ENCODE measurements at places on chromosomes 2 and 18.
A peak's percentile ranks its signal among the peaks of the same experiment; 100 is the strongest.

- DNase-seq = no peak
Measured at GRCh38 chr2:64203858-64204632, 59.8 kb upstream of the PELI1 start.

GRCh38 chr2:145114726-145115125 lies 594.8 kb upstream of the ZEB2 start:
- no peak for DNase-seq

DNA sequence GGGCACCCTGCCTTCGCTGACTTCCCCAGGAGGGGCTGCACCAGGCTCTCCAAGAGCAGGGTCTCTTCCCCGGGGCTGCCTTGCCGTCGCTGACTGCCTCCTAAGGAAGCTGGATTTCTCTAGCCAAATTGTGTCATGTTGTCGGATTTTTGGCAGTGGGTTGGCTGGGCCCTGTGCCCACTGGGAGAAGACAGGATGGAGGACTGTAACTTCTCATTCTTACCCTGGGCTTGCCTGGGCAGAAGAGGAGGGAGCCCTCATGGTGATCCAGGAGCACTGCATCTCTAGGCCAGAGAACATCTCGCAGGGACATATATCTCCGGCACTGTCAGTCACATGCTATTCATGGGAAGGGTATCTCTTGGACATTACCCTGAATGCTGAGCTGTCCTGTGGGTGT lies 6.3 kb downstream of the MYO7B start:
- DNase-seq = no peak

- no peak for DNase-seq
Measured at GRCh38 chr2:219443016-219443696, 8.5 kb downstream of the SPEG start.

DNA sequence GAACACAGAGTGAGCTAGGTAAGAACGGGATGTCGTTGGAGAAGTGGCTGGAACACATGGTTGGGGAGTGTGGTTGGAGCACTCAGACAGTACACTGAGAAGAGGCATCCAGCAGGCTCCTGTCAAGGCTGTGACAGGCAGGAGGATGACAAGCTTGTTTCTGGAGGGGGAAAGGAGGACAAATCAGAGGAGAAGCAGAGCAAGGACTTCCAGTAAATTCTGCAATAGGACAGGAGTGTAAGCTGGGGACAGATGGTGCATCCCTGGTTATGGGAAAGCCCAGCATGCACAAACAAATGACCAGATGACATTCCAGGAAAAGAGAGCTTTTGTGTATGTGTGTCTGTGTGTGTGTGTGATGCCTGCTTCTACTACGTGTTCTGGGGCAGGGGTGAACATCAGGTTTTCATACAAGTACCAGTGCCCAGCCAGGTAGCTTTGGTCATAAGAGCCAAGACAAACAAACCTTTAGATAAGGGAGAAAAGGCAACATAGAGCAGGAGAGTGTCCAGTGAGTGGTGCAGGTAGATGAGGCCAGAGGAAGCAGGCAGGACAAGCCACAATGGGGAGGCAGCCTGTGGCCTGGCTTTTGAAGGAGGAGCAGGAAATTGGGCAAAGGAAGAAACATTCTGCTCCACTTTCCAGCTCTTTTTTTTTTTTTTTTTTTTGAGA lies 32.1 kb upstream of the MAPK4 start:
- DNase-seq = no peak

GRCh38 chr2:74080346-74080745 lies 67.4 kb downstream of the BOLA3 start:
- no peak for DNase-seq

GRCh38 chr2:207594264-207594663 lies 30.9 kb downstream of the METTL21A start:
- no peak for DNase-seq

DNA sequence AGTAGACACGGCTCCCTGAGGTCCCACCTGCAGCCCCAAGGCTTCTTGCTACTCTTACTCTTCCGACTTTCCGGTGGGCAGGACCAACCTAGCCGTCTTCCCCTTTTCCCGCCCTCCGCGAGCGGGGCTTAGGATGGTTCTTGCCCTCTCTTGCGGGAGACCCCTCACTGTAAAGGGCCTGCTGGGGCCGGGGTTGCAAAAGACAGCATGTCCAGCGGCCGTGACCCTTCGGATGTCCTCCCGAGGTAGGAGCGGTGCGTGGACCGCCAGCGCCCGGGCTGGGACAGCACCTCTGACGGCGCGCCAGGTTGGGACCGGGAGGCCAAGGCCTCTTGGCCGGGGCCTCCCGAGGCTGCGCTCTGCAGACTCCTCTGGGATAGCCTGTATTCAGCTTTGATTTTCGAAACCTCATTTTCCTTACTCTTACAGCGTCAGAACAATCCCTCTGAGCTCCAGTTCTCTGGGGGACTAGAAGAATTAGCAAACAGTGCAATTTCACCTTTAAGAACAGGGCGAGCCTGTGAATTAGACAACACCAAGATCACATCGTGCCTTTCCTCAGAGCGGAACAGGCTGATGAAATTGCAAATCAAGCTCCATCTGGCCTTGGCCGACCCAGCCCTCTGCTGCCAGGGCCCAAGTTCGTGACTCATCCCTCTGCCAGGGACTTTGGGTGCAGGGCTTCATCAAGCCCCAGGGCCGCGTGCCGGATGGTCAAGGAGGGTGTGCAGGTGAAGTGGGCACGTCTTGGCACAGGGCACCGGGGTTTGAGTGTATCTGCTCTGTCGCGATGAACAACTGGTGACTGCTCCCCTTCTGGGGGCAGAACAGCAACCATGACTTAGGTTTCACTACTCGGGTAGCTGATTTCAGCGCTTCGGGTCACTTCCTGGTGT lies 777 bp downstream of the MOCOS start:
- no peak for DNase-seq

- no peak for DNase-seq
Measured at GRCh38 chr2:9152975-9153642, 53.5 kb upstream of the ASAP2 start.

DNA sequence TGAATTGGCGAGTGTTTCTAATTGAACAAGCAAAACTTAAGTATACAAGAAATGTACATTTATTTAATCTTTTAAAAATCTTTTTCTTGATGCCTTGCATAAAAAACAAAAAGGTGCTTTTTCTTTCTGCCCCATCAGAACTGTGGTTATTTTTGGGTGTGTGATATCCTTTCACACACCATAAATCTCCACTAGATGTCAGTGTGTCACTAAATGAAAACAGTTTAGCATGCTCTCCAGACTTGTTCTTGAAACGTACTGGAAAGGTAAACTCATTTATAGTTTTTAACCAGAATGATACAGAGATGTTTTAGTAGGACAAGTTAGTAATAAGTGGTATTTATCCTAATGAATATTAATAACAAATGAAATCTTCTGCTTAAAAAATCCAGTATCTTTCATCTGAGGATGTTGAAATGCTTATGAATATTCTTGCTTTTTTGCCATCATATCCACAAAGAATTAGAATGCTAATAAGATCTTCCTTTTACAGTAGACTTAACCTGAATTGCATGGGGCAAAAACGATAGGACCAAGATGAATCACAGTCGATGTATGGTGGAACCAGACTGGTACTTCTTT lies 96.8 kb downstream of the UBE2E3 start:
- peak; percentile 26 for DNase-seq

GRCh38 chr2:17194083-17194482 lies 324.2 kb downstream of the RAD51AP2 start:
- no peak for DNase-seq

DNA sequence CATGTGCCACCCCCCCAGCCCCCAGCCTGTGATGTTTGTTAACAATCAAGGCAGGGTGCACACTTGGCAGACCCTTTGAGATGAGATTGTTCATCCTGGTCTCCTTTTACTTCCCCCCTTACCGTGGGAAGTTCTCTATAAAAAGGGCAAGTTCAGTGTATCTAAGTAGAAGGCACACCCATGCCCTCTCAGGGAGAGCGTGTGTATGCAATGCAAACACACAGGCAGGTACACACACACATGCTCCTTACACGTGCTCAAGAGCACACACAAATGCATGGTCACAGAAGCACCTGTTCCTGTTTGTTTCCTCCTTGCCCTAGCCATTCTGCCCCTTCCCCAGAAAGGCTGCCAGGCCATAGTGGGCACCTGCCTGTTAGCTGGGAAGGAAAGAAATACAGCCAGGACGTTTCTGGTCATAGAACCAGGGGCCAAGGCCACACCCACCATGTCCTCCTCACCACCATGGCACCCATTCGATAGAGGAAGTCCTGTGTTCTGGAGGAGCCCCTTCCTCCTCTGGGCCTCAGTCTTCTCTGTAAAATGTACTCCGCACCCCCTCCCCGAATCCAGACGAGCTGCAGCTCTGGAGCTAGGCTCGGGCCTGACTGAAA lies 3.1 kb downstream of the ATOH8 start:
- no peak for DNase-seq

Measured in CMK (cell line).